ENCODE measurements at places on chromosomes 7 and 10.

- DNase-seq, result no peak
Measured at GRCh38 chr10:55495555-55495954, 694.5 kb upstream of the PCDH15 start.

- peak; percentile 83 for DNase-seq
Measured at GRCh38 chr10:132396494-132397035, 435 bp upstream of the PWWP2B start.

DNA sequence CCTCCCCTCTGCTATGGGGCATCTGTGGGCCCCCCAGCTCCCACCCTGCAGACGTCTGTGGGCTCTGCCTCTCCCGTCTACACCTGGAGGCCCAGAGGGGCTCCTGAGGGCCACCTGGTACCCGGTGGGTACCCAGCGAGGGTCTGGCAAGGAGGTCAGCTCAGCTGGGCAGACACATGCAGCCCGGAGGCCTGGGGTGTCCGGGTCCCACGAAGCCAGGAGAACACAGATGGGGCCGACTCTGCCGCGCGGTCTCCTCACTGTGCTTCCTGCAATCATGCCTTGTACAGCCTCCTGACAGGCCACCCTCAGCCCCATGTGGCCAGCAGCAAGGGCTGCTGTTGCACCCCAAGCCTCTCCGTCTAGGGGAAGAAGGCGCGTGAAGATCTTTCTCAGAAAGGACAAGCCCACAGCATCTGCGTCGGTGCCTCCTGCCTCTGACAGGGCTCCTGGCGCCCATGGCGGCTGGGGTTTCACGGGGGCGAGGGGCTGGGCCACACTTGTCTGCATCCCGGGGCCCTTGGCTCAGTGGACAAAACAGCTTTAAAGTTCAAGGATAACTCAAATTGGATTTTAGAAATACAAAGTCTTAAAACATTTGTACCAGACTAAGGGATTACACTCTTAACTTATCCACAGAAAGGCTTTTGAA, 391.3 kb downstream of the DNAJB6 start:
- DNase-seq, result no peak

GRCh38 chr7:122885583-122886356, 490 bp downstream of the CADPS2 start:
- DNase-seq, result peak; percentile 63
